ENCODE measurements at places on chromosomes 5 and 9.

GRCh38 chr5:86968301-86968753, 299.4 kb upstream of the RASA1 start:
- peak; percentile 40 for DNase-seq

GRCh38 chr9:136190237-136190601, 14.7 kb downstream of the LHX3 start:
- DNase-seq: no peak

DNA sequence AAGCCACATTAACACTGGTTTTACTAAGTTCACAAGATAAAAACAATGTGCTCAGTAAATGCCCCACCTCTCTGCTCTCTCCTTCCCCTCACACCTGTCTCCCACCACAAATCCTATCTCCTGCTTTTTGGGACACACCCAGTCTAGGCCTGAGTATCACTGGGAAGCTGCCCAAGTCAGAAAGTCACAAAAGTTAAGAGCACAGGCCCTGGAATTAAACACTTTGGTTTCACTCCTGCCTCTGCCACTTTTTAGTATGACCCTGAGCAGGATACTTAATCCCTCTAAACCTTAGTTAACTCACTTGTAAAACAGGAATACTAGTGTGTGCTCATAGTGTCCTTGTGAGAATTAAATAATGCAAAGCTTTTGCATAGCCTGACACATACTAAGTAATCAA, 11.3 kb downstream of the C5 start:
- no peak for DNase-seq

- no peak for DNase-seq
These were observed 297.8 kb upstream of the ACTBL2 start for GRCh38 chr5:57780306-57780960.

GRCh38 chr5:56607551-56607950, 207.8 kb upstream of the MAP3K1 start:
- peak; percentile 21 for DNase-seq

DNA sequence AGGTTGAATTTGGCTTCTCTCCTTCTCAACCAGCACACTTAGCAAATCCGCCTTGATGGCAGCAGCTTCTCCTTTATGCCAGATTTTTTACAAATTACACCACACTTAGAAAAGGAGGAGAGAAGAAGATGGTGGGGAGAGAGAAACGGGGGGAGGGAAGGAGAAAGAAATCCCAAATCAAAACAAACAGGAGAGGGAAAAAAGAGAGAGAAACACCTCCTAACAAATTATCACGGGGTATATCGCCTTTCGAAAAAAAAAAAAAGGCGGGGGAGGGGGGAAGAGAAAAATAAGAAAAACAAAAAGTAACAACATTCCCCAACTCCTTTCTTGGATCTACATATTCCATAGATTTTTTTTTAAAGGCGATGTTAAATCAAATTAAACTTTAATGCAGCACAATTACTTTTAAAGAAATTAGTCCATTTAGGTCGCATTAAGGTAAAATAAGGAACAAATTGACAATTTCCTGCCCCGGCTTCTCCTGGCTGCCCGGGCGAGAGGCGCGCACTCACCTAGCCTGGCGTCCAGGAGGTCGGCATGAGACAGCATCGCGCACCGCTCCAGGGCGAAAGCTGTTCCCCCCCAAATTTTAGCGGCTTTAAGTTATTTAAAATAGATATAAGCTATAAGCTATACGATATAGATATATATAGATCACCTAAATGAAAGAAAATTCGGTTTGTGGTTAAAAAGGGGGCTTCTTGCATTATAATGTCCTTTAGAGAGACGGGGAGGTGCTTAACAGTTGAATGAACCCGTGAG, at the start of gene OTP:
Gene OTP, minus strand, starts transcription at position 716 of the 765 bp plus-strand sequence. Its CDS starts 164 bp downstream, at position 552.
- DNase-seq: no peak

DNA sequence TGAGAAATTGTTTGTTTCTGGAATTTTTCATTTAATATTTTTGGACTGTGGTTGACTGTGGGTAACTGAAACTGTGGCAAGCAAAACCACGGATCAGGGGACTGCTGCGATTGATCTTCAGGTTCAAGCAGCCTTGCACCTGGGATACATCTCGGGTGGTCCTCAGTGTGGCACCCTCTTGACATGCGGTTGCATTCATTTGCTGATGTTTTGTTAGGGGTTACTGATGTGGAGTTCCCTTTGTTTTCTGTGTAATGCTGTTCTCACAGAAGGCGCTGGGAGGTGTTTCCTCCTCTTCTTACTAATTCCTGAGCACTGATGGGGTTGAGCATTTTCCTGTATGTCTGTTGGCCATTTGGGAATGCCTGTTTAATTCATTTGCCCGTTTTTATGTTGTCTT, 60.4 kb downstream of the EHMT1 start:
- no peak for DNase-seq

DNA sequence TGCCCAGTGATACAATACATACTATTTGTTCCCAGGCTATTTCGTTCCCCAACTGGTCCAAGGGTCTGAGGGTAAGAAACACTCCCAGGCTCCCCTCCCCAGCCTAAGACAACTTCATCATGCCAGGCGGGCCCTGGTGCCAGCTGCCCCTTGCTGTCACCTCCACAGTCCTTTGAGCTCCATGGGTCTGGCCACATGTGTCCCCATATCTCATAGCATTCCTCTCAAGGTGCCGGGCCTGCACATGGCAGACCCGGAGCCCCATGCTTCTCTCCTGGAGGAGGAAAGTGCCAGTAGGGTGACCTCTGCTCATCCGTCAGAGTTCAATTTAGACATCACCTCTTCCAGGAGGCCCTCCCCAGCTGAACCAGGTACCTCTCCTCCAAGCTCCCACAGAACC, 120.5 kb downstream of the C5orf15 start:
- no peak for DNase-seq

DNA sequence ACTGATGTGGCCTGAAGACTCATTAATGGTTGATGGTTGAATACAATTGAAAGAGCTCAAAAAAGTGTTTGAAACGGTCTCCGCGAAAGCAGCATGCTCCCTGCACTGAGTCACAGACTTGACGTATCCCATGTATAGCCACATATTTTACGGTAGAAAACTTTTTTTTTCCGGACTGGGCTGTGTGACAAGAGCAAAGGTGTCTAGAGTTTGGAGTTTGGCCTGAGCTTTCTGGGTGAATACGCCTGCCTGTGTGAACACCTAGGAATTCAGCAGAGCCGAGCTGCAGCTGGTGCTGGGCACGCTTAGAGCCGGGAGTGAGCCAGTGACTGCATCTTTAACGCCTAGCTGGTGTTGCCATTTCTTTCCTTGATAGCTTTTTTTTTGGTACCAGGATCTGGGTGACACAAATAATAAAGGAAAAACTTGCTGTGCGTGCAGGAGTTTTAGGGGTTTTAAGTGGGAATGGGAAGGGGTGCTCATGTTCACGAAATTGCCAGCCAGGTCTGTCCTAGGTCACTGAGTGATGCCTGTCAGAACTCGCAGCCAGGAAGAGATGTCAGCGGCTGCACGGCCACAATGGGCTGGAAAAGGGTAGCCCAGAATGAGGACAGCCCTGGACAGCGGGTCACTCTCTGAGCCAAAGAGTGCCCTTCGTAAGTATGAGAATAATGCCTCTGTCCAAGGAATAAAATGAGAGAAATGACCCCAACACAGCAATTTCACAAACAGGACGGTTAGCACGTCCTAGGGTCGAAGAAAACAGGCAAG, 51.7 kb downstream of the PSMB7 start:
- DNase-seq: no peak

DNA sequence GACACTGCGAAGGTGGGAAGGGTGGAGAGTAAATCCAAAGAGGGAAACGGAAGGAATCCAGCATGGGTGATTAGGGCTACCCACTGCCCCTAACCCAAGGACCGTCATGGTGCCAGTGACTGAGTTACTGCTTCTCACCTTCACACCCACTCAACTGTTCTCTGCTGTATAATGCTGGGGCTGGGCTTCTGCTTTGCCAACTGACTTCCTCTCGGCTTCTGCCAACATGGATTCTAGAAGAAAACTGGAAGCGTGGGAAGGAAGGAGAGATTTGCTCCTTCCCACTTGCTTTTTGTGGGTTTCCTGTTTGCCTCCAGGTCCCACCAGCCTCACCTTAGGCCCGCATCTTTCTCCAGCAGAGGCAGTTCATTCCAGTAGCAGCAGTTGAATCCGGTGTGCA, 153.5 kb upstream of the RAI14 start:
- no peak for DNase-seq

GRCh38 chr5:127885176-127885575, 182.0 kb downstream of the CCDC192 start:
- no peak for DNase-seq

GRCh38 chr5:54294097-54294667, 16.2 kb downstream of the ARL15 start:
- DNase-seq: no peak

DNA sequence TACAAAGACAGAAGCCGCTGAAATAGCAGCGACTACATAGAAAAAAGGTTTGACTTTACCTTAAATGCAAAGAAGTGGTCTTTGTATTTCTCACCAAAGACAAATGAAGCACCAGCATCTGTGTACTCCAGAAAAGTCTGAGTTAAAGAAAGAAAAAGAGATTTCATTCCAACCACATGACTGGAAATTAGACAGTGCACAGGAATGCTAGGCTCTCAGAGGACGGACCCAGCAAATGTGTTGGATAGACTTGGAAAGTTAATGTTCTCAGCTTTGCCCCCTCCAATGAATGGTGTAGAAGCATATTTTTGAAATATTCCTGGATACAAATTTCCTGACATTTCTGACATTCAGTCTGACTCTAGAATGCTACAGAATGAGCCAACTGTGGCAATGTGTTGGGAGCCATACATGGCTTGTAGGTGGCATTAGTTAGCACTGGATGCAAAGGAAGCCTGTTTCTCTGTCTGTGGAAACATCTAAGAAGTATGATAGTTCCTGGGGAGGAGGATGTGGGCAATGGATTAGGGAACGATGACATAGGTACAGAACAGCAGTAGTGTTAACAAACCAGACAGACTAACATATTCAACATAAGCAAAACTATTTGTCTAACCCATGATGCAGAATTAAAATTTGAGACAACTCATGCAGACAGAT, 43.3 kb downstream of the SLC28A3 start:
- no peak for DNase-seq

DNA sequence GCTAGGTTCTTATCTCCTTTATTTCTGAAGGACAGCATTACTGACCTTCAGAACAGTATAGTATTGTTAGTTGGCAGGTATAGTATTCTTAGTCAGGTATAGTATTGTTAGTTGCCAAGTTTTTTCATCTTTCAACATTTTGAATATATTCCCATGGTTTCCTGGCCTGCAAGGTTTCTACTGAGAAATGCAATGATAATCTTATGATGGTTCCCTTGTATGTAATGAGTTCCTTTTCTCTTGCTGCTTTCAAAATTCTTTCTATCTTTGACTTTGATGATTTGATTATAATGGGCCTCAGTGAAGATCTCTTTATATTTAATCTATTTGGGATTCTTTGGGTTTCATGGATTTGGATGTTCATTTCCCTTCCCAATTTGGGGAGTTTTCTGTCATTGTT, 12.4 kb upstream of the HSDL2 start:
- DNase-seq: no peak

DNA sequence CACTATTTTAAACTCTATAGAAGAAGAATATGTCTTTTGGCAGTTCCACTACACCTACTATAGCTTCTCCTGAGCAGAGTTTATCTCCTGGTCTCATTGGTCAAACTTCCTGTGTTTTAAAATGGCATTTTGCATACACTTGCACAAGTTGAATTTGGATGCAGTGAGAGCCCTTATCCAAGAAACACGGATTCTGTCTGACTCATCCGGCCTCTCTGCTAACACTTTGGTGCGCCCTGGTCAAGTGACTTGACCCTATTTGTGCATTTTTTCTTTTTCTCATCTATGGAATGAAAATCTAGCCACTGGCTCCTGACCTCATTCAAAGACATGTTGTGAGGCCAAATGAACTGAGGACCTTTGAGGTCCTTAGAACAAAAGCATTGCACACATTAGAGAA, 20.0 kb downstream of the PIP5K1B start:
- no peak for DNase-seq

DNA sequence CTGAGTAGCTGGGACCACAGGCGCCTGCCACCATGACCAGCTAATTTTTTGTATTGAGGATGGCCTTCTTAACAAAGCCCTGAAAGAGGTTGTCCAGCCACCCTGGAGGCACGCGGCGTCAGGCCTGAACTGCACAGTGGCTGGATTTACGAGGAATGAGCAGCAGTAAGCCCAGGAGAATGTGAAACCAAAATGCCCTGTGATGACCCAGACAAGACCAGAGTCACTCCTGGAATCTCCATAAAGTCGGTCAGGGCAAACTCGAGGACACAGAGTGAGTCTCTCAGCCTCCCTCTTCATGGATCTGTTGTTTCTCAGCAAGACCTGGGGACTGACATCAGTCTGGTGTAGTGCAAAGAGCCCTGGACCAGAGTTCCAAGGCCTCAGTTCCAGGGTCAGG, 53.2 kb upstream of the C5orf58 start:
- no peak for DNase-seq

DNA sequence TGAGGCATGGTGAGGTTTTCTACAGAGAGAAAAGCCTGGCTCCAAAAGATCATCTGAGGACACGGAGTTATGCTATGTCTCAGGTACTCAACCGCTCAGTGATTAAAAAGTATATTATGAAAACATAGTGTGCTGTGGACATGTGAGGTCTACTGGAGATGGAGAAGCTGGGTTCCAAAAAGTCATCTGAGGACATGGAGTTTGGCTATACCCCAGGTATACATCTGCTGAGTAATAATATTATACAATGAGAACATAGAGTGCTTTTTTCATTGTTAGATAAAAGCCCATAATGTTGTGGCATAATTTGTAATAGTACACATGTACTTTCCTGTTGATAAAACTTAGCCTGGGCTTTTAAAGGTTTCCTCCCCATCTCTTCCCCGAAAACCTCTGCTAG, 70.7 kb upstream of the SHISAL2B start:
- no peak for DNase-seq

- no peak for DNase-seq
These were observed 336.6 kb upstream of the PIK3R1 start for GRCh38 chr5:67878933-67879332.

- peak; percentile 37 for DNase-seq
These were observed 94.8 kb downstream of the SLC1A3 start for GRCh38 chr5:36701085-36701698.

DNA sequence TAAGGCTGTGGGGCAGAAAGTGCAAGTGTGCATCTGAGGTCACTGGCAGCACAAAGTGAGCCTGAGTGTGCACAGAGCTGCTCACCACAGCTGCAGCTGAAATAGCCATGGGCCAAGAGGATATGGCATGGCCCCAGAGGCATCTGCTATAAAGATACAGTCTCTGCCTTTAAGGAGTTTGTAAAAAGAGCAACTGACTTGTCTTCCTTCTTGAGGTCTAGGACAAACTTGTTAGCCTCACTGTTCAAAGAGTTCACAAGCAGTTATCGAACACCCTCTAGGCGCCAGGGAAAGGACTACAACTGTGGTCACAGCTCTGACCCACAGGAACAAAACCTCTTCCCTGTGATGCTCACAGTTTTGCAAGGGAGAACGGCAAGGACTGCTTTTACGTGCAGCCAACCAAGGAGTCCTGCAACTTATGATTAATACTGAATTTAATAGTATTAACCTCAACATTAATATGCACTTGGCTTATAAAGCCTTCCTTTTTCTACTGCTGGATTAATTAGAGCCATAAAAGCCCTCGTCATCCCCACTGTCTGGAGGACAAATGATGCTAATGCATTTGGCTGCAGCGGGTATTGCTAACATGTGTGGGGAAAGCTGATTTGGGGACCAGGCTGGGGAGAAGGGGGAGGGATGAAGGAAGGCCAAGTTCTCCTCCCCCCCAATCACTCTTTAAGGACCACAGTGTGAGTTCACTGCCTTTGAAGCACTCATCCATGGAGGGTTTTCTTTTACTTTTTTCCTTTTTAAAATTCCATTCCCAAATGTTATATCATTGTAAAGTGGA, 189.8 kb upstream of the TRIM32 start:
- no peak for DNase-seq

GRCh38 chr9:135971892-135972291, 10.7 kb upstream of the UBAC1 start:
- DNase-seq: no peak

- no peak for DNase-seq
These were observed 618.3 kb downstream of the TAF11L14 start for GRCh38 chr5:18252559-18252958.

All from CD14-positive monocyte (primary cell).